Smooth muscle cell of the brain vasculature (primary cell): ENCODE measurements at places on chromosomes 12 and 14.

DNA sequence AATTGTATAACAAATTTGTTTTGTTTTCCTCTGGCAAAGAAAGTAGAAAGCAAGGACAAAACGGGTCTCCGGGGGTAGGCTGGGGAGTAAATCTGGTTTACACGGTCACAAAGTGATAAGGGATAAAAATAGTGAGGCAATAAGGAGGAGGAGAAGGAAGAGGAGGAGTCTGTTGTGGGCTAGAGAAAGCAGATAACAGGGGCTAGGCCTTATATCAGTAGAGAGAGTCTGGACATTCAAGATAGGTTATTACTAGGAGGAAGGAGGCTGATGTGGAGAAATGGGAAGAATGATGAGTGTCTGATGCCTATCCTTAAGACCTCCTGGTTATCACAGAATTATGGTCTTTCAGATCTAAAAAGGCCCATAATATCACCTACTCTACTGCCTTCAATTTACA lies 83.2 kb upstream of the SSTR1 start:
- no peak for DNase-seq

GRCh38 chr14:85243321-85243720 lies 286.6 kb upstream of the FLRT2 start:
- no peak for DNase-seq

GRCh38 chr12:76670776-76671175 lies 93.1 kb upstream of the ZDHHC17 start:
- no peak for DNase-seq

DNA sequence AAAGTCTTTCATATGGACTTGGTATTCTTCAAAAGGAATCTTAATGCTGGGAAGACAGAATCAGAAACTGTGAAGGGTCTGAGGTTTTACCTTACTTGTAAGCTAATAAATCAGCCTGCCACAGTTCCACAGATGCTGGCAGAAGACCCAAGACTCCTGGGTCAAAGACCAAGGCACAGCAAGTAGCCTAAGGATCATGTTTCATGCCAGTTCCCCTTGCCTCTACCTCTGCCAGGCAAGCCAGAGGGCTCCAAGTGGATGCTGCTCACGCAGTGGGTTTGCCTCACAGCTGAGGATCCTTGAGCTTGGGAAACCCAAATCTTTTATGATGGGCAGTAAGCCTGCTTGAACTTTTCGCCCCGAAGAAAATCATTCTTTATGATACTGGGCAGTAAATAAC lies 15.2 kb upstream of the RXYLT1 start:
- no peak for DNase-seq

DNA sequence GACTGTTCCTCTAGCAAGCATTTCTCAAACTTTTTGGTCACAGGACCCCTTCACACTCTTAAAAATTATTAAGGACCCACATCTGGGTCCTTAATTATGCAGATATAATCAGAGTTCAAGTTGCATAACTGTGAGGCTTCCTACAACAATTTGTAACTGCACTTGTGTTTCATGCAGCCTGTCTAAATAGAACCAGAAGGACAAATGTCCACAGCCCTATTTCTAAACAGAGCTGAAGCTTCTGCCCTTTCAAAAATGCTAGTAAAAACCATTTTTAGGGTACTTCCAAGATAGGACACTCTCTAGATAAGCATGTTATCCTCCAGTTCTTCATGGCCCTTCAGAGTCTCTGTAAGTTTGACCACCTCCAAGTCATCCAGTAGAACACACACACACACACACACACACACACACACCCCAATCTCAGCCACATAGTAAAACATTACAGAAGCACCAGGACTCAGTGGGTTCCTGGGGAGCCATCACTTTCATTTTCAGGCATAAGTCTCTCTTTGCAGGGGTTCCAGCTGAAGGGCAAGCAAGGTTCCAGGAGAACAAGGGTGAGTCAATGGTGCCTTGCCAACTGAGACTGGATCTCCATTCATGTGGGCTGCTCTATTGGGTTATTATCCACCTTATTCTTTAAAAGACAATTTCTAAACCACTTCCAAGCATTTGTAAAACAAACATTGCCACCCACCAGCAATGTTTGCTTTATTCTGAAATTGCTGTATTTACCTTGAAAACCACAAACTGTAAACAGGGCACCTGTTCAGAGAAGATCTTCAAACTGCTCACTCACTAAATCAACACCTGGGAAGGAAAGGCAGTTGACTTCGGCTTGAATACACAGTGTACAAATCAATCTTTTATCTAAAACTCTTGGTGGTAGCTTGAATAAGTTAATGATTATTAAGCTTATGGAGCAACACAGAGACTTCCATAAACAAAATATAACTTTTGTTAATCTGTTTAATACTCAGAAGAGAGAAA lies 64.1 kb downstream of the ITPR2 start:
- no peak for DNase-seq

- no peak for DNase-seq
Observed at GRCh38 chr12:122203301-122204166, at the start of gene B3GNT4. Gene B3GNT4, plus strand, starts transcription at chr12:122203709. Its CDS starts 910 bp downstream, at chr12:122204619.

- no peak for DNase-seq
Observed at GRCh38 chr12:94304012-94304411, 155.6 kb downstream of the PLXNC1 start.

GRCh38 chr12:113486722-113487121 lies 15.1 kb upstream of the LHX5 start:
- no peak for DNase-seq

- DNase-seq, result no peak
Observed at GRCh38 chr12:10567813-10568212, 45.6 kb downstream of the MAGOHB start.

DNA sequence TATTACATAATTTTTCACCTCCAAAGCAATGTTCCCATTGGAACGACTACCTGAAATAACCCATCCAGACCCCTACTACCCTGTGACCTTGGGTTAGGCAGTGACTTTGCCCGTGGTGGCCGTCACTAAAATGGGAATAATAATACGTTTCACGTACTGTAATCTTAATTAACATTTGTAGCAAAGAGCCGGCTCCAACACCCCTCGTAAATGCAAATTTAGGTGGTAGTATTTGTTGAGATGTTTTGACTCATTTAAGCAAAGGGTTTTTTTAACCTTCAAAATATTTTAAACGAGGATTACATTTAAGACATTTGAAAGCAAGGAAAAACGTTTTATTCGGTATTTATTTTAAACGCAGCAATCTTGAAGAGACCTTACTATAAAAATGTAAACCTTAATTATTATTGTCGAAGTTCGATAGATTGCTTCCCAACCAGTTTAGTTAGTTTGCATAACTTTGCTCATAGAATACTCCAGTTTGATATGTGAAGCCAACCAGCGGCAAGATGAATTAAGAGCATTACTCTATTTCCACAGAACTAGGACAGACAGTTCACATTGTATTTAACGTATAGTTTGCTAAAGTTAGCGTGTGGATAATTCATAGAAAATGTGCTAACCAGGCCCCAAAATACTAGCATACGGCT lies 1.4 kb upstream of the ARID2 start:
- DNase-seq, result no peak
